NCI-H1930 (cell line): ENCODE measurements at places on chromosomes 1 and 21.

DNA sequence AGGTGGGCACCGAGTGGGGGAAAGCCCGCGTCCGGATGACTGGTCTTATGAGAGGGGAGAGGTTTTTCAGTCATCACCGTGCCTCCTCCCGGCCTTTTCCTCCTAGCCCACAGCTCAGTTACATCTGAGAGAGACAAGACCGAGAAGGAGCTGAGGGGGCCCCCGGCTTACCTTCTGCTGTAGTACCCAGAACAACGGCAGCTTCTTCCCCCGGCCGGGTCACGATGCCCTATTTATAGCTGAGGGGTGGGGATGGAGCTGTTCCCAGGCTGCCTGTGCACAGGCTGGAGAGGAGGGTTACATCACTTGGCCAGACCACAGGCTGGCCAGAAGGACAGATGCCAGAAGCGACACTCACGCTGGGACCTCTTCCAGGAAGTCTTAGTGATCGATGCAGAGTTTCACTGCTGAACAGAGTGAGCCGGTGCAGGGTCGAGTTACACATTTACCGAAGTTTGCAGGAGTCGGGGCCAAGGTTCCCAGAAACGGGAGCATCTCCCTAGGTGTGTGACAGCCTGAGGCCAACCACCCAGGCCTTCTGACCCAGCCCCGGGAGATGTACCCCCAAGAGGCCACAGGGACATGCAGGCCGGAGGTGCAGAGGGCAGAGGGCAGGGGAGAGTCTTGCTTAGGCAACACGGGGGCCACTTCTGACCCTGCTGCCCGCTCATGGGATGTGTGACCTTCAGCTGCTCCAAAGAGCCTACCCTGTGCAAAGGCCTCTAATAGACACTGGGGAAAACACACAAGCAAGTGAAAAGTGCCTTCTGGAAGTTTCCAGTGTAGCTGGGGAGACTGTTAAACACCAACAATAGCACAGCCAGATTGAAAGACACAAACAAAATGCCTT is at the start of gene AGT:
TSS of gene AGT (minus strand) at position 208 of the 850 bp plus-strand sequence. CDS start 3,299 bp downstream, outside the sequence.
- DNase-seq, result no peak

GRCh38 chr1:158112994-158113758 is 67.5 kb upstream of the CD1D start:
- DNase-seq, result peak; percentile 38

DNA sequence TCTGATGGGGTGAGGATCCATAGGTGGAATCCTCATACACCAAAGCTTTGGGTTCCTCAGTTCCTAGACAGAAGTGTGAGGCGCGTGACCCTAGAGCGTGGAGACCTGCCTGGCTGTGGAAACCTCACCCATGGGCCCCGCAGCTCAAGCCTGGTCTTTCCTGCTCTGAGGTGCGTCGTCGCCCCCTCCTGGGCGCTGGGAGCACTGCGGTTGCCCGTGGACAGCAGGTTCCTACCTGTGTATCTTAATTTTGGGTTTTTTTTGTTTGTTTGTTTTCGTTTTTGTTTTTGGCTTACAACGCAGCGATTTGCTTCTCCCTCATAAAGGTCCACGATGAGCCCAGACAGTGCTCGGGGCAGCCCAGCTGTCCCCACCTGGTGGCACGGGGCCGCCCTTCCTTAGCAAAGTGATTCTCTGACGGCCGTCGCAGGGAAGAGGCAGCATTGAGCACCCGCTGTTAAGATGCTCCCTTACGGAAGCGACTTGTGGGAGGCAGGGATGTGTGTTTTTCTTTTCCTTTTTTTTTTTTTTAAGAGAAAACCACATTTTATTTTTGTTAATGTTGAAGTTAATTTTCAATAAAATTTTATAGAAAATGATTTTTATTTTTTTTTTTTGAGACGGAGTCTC is 36.5 kb upstream of the TRAPPC10 start:
- DNase-seq, result no peak

DNA sequence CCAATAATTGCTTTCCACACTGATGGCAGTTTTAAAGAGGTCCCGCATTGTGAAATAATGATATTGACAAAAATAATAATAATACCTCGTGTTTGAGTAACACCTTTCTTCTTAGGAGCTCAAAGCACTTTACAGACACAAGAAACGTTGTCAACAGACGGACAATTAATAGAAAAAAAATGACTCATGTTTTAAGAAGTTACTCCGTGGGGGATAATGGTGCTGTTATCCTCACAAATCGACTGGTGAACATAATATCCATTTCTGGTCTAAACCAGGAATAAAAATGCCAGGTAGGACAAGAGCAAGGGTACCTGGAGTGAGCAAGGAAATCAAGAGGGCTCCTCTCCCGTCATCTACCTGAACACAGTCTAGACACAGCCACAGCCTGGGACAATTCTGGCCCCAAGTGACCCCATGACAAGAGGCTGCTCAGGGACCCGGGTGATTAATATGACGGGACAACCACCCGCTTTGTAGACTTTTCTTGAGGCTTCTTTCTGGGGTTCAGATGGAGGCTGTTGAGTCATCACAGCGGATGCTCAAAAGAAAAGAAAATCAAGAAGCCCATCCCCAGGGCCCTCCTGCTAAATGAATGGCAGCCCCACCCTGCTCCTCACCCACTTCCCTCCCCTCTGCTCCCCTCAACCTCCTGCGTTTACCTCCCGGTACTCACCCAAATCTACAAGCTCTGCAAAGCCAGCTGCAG is 146.2 kb upstream of the IRF2BP2 start:
- DNase-seq, result no peak

- no peak for DNase-seq
Measured at GRCh38 chr1:213371847-213372619, 321.0 kb downstream of the RPS6KC1 start.

GRCh38 chr1:84509029-84509428 is 2.6 kb upstream of the GNG5 start:
- DNase-seq, result no peak

GRCh38 chr1:42832641-42833240 is 13.7 kb upstream of the ZNF691 start:
- no peak for DNase-seq

GRCh38 chr1:50873458-50874187 is 86.4 kb downstream of the FAF1 start:
- peak; percentile 26 for DNase-seq

DNA sequence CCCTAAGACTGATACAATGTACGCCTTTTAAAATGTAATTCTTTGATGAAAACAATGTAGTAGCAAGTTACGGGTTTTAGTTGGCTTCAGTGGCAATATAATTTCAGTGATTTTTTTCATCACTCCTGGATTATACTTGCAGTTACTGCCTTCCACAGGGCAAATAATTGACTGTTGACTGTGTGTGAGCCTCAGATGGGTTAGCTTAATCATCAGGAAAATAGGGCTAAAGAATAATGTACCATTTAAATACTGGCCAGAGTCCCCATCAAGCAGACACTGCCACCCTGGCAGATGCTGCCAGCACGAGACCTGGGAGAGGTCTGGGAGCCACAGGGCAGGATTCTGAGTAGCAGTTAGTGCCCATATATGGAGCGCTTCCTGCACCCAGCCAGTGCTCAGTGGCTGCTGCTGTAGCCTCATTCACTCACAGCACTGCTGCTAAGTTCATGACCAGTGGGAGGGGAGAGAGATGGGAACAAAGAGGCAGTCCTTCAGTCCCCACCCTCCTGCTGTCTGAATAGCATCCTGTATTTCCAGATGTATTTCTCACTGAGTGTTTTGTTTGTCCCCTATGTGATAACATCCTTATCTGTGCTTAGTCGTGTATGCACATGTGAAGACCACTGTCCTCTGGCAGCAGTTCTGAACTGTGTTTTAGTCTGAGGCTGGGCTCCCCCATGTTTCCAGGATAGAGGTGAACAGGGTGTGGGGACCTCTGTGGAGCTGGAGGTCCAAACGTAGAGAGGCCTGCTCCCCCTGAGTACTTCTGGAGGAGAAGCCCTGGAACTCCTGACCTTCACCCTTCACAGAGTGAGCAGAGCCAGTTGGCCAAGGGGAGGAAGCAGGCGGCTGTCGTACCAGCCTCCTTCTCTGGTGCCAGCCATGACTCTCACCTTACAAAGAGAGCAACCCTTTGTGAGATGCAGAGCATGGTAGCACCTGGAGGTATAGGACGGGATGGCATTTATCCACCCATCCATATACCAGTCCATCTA is 80.4 kb downstream of the ADARB1 start:
- no peak for DNase-seq

- DNase-seq, result no peak
Measured at GRCh38 chr1:187909382-187909781, 1080.6 kb downstream of the PLA2G4A start.

DNA sequence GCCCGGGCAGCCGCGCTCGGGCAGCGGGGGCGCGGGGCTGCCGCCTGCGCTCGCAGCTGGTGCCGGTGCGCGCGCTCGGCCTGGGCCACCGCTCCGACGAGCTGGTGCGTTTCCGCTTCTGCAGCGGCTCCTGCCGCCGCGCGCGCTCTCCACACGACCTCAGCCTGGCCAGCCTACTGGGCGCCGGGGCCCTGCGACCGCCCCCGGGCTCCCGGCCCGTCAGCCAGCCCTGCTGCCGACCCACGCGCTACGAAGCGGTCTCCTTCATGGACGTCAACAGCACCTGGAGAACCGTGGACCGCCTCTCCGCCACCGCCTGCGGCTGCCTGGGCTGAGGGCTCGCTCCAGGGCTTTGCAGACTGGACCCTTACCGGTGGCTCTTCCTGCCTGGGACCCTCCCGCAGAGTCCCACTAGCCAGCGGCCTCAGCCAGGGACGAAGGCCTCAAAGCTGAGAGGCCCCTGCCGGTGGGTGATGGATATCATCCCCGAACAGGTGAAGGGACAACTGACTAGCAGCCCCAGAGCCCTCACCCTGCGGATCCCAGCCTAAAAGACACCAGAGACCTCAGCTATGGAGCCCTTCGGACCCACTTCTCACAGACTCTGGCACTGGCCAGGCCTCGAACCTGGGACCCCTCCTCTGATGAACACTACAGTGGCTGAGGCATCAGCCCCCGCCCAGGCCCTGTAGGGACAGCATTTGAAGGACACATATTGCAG is 3.0 kb downstream of the ARTN start:
- DNase-seq, result peak; percentile 22

- DNase-seq, result no peak
Measured at GRCh38 chr1:200856716-200857357, 15.9 kb upstream of the GPR25 start.

DNA sequence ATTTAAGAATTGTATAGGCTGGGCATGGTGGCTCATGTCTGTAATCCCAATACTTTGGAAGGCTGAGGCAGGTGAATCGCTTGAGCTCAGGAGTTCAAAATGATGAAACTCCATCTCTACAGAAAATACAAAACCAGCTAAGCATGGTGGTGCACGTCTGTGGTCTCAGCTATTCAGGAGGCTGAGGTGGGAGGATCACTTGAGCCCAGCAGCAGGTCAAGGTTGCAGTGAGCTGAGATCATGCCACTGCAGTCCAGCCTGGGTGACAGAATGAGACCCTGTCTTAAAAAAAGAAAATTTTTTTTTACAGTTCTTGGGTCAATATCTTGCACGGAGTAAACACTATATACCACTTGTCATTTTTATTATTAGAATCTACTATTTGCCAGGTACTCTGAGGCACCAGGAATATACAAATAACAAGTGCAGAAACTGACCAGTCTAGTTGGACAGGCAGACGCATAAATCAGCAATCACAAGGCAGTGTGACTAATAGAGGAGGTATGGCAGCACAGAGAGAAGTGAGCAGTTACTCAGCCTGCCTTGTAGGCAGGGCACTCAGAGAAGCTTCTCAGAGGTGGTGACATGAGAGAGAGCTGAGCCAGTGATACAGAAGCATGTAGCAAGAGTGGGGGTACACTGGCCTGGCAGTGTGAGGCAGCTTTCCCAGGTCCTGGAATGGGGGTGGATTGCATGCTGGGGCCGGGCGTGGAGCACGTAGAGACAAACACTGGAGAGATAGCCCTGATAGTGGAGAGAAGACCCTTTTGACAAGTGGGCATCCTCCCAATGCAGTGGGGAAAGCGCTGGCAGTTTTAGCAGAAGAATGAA is 8.0 kb downstream of the PHLDA3 start:
- no peak for DNase-seq

DNA sequence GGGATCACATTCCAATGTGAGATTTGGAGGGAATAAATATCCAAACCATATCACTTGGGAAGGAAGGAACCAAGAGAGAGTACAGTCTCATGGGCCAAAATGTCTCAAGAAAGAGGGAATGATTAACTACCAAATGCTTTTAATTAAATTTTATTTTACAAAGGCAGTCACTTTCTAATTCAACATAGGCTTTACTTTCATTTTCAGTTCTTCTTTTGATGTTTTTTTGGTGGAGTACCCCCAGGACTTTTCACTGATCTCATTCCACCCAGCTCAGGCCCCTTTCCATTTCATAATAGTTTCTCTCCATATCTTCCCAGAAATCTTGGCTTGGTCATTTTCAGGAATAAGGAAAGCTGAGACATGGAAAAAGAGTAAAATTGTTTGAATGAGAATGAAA is 5.1 kb upstream of the SLAMF7 start:
- no peak for DNase-seq

DNA sequence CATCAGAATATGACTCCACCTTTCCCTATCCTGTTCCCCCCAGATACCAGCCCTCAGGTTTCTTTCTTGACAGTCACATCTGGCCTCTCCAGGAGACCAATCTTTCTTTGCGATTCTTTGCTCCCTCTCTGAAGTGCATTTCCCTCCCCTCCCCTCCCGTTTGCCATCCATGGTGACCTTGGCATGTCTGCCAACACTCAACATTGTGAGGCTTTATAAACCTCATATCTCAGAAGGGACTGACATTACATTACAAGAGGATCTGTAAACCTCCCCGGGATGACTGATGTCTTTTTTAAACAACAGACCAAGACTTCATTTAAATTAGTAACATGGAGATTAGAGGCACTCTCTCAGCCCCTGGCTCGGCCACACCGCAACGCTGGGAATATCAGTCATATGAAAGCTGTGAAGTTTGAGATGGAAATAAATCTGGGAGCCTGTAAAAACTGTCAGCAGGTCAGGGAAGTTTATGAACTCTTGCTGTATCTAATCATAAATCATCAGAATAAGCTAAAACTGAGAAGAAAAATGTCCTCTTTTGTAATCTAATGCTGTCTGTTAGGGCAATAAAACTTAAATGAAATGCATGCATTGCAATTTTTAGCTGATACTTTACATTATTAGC is 401.7 kb upstream of the PROX1 start:
- DNase-seq, result no peak
